ENCODE measurements at places on chromosomes 16 and 17. TPM values are rescaled to one million over a fixed set of nuclear protein-coding genes. Genes with fewer than 3 reads are reported as not detected.

Gene SLC6A2
- not detected for total RNA-seq

Gene HOXB8
- 30.9 TPM for total RNA-seq

Gene ZNF469
- 0.50 TPM for total RNA-seq

Gene TNP2
- total RNA-seq = not detected

Gene GPS2
- 59.6 TPM for total RNA-seq

Gene RPS2
- total RNA-seq = 2,950 TPM

Gene LDHD
- total RNA-seq = 4.1 TPM

Gene CA5A
- total RNA-seq = not detected

Gene SETD1A
- total RNA-seq = 30.5 TPM

Gene RNF112
- total RNA-seq = 0.61 TPM

All from Calu3 (cell line).